Left colon (tissue), 2 donors: ENCODE measurements at places on chromosomes 4 and X.

- no peak for DNase-seq
Measured at GRCh38 chr4:123806056-123806455, 409.5 kb downstream of the SPRY1 start.

DNA sequence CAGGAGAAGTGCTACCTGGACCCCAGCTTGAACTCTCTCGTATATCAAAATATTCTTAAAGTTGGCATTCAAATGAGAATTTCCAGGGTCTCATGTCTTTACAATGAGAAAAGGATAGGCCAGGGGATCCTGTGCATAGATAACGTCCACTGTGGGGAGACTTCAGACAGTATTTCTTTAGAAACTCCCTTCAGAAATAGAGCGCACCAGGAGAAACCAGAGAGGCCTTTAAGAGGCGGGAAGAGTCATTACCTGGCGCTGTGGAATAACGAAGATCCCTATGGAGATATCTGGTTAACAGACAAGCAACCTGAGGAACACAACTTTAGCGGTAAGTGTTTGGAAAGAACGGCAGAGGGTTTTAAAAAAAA lies 600 bp downstream of the RADX start:
- DNase-seq: no peak

DNA sequence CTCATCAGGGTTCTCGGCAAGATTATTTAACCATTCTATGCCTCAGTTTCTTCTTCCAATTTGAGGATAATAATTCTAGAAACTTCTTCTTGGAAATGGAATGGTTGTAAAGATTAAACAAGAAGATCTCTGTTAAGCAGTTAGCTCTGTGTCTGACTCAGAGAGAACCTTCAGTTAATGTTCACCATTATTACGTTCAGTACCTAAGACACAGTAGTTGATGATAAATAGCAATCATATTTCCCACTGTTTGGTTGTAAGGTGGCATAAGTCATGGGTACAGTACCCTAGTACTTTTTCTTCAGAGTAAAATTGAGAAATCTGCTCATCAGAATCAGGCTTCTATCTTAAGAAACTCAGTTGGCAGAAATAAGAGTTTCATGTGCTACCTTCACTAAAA lies 366.5 kb upstream of the BOD1L1 start:
- DNase-seq: no peak

DNA sequence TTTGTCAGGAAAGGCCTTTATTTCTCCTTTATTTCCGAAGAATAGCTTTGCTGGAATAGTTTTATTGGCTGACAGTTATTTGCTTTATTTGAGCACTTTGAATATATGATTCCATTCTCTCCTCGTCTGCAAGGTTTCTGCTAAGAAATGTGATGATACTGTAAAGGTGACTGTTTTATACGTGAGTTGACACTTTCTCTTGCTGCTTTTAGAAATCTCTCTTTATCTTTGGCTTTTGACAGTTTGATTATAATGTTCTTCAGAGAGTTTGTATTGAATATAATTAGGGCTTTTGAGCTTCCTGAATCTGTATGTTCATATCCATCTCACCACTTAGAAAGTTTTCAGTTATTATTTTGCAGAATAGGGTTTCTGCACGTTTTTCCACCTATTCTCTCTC lies 1003.7 kb upstream of the SLIT2 start:
- DNase-seq: no peak

- DNase-seq: no peak
Measured at GRCh38 chrX:118679290-118679689, 48.1 kb upstream of the IL13RA1 start.

DNA sequence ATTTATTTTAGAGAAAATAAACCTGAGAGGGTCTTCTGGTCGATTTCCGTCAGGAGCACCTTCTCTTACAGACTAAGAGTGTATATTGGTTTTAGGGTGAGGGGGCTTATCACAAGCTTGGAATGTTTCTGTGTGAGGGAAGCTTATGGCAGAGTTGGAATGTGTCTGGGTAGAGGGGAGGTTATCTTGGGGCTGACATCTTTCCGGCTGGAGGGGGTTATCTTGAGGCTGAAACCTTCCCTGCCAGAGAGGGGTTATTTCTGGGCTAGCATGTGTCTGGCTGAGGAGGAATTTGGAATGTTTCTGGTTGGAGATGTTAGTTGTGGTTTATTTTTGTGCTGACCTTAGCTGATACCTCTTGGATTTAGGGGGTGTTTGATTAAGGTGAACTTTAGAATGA lies 1312.1 kb downstream of the ADGRL3 start:
- DNase-seq: no peak

DNA sequence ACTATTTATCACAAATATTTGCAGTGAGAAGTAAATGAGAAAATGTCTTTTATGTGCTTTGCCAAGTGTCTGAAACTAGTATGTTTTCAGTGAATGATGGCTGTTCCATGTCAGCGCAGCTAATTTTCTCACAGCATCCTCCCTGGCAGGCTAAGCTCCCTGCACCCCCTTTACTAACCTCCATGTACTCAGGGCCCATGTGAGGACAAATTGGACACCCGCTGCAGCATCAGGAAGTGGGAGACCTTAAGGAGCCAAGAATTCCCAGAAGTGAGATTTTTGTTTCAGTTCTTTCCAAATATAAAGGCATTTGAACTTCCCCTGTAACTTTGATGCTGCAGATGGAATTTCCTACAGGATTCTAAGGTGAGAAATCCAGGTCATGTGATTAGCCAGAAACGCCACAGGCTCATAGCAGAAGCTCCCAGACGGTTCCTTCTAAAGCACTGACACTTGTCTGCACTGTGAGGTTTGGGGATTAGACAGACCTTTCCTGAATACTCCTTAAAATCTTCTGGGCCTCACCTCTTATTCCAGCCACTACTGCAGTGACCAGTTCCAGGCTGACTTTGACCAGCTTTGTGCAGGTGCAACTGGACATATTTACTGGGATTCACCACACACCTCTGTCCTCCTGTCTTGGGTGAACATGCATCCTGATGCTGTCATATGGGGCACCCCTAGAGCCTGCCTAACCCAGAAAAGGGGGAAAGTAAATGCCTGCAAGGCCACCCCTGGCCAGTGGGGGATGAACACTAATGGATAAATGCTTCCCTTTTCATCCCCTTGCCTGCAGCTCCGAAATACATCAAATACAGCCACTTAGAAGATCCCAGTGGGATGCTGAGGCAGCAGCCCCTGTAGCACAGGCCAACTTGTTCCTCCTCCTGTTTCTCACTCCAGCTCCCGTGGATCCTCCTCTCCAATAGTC lies 45.9 kb downstream of the LGI2 start:
- no peak for DNase-seq

DNA sequence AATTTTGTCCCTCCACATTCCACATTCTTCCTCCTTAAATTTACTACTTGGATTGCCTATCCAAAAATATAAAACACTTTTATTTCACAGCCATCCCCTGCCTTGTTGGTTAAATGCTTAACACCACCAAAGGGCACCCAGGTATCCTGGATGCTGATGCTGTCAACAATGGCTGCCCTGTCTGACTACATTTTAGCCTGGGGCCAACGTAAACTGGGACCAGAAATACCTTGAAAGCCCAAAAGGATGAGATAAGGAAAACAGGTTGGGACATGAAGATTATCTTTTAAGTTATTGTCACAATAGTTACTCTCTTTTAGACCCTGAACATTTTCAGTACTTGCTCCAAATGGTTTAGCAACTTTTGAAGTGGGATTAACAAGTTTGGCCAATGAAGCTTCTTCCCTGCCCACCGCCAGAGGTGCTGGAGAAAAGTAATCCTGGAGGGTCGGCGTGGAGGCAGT lies 775 bp upstream of the YIPF6 start:
- DNase-seq: no peak

DNA sequence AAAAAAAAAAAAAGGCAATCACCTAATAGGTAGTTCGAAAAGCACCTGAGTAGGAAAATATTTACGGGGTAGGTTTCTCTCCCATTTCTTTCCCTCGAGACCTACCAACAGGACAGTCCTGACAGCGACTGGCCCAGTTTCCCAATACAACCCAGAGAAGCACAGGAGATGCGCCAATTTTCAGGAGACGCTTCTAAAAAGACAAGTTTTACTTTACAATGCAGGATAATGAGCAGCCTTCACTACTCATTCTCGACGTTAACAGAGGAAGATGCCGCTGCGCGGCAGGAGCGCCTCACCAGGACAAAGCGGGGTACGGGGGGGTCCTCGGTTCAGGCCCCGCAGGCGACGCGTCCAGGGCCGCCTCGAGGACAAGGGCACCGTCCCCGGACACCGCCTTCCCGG lies 708 bp downstream of the BCLAF3 start:
- DNase-seq: no peak

DNA sequence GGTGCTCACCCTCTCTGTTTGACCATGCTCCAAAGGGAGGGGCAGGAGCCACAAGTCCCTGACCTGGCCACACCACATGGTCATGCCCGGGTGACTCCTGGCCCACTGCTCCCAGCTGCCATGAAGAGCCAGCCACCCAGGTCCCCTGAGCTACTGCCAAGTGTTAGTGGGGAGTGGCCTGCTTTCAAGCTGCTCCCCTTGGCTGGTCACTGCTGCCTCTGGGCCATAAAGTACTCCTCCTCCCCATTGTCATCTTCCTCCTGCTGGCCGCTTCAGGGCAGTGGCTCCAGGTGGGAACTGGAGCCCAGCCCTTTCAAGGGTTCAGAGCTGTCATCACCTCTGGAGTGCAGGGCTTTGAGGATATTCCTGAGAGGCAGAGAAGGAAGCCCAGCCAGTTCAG lies 27.3 kb upstream of the RBBP7 start:
- DNase-seq: no peak

DNA sequence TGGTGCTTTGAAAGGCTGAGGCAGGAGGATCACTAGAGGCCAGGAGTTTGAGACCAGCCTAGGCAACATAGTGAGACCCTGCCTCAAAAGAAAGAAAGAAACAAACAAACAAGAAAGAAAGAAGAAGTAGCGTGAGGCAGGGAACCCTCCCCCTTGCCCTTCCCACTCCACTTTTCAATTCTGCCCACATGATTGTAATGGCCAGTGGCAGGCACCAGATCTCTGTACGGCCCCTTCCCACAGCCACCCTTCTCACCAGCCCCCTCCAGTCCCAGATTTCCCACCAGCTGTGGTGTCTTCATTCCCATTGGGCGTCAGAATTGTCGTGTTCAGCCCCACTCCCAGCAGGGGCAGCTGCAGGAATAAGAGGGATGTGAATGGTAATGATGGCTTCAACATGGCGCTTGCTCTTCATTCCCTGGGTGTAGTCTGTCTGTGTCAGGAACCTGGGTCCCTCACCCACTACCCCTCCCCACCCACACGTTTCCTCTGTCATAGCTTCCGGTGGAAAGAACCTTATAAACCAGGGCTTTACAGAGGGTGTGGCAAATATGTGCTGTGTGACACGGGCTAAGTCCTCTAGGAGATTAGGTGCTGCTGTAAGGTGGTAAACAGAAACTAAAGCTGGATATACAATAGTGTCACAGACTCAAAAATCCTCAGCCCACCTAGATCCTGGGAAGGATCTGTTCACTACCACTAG lies at the start of gene IL2RG:
Gene IL2RG, minus strand, starts transcription at position 437 of the 703 bp plus-strand sequence. Its CDS starts 38 bp downstream, at position 399.
- DNase-seq: peak; percentile 54

DNA sequence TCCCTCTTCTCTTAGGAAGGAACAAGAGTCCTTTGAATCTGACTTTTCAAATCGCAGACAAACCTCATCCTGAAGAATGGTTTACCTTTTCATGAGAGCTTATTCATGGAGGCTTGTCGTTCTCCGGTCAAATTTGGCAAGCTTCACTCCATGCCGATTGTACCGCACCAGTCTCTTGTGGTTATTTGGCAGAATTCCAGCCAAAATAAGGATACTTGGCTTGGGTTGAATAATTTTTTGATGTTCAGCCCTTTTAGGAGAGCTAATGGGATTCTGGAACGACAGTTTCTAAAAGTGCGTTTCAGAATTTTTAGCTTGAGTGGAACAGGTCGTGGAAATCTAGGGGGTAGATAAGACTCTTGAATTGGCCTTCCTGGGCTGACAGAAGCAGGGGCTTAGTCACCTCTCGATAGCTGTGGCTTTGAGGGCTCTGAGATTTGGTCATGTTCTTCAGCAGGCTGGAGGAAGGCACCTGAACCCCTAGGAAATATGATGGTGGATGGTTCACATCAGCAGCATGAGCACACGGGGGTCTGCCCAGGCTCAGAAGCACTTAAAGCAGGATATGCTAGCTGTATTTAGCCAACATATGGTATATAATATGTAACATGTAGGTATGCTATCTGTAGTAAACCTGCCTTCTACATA lies 1.5 kb downstream of the KLHL2 start:
- no peak for DNase-seq

GRCh38 chrX:119398974-119399771 lies at the start of gene SLC25A43:
TSS of gene SLC25A43 (plus strand) at chrX:119399336. CDS start at chrX:119399404, 68 bp downstream.
- peak; percentile 49 for DNase-seq

GRCh38 chrX:18692541-18692940 lies 14.9 kb upstream of the PPEF1 start:
- DNase-seq: no peak

GRCh38 chr4:25347473-25347872 lies 29.6 kb upstream of the ANAPC4 start:
- no peak for DNase-seq

- no peak for DNase-seq
Measured at GRCh38 chr4:173493041-173493440, 37.0 kb downstream of the HAND2 start.

- no peak for DNase-seq
Measured at GRCh38 chr4:119872371-119873016, 194.2 kb downstream of the MAD2L1 start.

DNA sequence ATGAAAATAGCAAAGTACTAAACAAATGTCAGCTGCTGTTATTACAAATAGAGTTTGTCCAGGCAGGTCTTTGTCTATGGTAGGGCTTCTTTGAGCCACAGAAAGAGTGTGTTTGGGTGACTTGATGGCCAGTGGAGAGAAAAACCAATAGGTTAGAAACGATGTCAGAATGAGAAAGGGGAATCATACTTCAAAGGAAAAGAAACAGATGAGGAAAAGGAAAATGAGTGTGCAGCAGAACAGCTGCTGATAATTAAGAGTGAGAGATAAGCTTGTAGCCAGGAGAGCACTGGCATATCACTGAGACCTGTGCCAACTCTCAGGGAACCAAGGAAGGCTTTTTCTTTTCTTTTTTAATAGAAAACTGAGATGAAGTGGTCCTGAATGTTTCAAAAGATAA lies 257.2 kb downstream of the ARHGAP24 start:
- DNase-seq: no peak

DNA sequence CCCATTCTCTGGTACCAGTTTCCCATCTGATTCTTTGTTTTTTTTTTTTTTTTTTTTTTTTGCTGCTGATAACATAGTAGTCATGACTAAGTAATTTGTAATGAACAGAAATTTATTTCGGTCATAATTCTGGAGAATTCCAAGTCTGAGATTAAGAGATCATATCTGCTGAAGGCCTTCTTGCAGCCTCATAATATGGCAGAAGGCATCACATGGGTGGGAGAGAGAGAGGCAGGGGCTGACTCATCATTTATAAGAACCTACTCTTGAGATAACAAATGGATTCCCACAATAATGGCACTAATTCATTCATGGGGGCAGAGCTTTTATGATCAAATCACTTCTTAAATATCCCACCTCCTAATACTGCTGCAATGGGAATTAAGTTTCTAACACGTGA lies 1034.3 kb downstream of the STIM2 start:
- no peak for DNase-seq
